Fibroblast of villous mesenchyme (primary cell): ENCODE measurements at places on chromosomes 6 and 20. TPM values are rescaled to one million over a fixed set of nuclear protein-coding genes. Genes with fewer than 3 reads are reported as not detected.

Gene KCTD20
- 116 and 143 TPM in 2 replicates for total RNA-seq

Gene TMEM170B
- total RNA-seq = 2.3 and 2.6 TPM in 2 replicates

Gene SCGN
- total RNA-seq = not detected in 2 replicates

Gene ARMH2
- not detected in 2 replicates for total RNA-seq

Gene GCM1
- not detected in 2 replicates for total RNA-seq

Gene RAD21L1
- not detected in 2 replicates for total RNA-seq
